Activated CD4-positive, CD25-positive, alpha-beta regulatory T cell (primary cell): ENCODE measurements at places on chromosomes 13 and 19.

DNA sequence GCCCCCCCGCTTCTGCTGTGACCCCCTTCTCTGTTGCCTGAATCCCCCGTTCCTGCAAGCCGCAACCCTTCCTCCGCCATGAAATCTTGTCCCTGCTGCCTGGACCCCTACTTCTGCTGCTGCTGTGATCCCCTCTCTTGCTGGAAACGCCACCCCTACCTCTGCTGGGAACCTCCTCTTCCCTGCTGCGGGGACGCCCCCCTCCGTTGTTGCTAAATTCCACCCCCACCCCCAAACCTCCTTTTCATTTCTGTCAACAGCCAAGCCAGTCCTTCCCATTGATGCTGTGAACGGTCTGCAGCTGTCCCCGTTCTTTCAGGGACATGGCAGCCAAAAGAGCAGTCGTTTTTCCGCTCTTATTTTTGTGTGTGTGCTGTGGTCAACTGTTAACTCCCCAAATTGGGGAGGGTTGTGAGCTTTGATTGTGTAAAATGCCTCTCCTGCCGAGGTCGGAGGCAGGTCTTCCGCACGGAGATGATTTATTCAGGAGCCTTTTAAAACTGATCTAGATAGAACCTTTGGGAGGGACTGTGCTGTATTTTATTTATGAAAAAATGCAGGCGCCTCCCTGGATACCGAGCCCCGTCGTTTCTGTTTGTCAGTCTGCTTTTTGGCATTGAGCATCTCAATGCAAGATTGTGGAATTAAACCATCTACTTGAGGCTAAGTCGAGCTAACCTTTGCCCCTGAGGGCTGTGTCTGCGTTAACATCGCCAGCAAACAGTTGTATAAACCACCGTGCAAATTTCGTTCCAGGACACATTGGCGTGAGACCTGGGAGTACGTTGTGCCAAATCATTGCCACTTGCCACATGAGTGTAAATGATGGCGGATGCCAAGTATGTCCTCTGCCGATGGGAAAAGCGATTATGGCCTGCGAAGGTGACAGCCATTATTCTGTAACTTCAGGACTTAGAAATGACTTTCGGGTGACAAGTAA is 27.9 kb upstream of the NDUFS7 start:
- no peak for DNase-seq

GRCh38 chr13:70107125-70107497 is 515 bp upstream of the ATXN8OS start:
- no peak for DNase-seq

- DNase-seq, result no peak
These were observed 60.7 kb downstream of the ZAR1L start for GRCh38 chr13:32254416-32254815.

- no peak for DNase-seq
These were observed 116.6 kb downstream of the CYSLTR2 start for GRCh38 chr13:48770372-48770771.

DNA sequence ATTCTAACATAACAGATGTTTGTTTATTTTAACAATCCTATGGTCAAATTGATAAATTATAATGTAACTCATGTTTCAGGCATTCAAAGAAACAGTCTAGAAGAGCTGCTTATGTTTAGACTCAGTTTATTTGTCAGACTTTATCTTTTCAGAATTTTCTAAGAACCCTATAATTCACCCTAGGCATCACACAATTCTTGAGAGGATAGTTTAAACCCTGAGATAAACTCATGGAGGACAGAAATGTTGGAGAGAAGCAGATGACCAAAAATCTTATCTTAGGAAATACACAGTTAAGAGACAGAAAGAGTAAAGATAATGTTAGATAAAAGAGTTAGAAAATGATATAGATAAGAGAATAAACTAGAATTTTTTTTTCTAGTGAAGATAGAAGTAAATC is 1185.7 kb upstream of the SLC10A2 start:
- DNase-seq, result no peak

DNA sequence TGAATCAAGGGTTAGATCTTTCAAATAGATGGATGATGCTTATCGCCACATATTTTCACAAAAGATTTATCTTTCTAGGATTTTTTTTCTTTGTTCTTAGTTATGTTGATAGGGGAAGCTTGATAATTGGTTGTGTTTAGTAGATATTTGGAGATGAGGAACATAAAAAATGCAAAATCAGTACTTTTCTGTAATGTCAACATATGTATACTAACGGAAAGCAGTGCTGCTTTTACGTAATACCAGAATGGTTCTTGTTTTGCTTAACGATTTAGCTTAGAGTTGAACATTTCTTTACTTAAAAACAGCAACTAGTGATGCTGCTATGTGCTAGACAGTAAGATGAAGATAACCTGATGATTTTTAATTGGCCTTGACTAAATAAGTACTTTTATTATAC is 3.0 kb downstream of the ZMYM2 start:
- no peak for DNase-seq

DNA sequence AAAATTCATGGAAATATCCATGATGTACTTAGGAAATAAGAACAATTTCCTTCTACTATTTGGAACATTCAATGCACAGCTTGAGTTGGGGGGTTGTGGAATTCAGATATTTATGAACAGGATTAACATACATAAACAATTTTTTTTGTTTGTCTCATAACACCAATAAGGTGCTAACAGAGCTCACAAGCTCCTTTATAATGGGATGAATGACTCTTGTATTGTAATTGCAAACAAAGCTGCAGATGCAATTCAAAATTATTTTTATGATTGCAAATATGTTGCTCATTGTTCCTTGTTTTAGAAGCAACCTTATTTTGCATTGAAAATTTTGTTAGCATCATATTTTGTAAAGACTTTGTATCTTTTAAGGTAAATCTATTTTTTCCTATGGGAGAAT is 265.7 kb downstream of the PCDH17 start:
- no peak for DNase-seq

DNA sequence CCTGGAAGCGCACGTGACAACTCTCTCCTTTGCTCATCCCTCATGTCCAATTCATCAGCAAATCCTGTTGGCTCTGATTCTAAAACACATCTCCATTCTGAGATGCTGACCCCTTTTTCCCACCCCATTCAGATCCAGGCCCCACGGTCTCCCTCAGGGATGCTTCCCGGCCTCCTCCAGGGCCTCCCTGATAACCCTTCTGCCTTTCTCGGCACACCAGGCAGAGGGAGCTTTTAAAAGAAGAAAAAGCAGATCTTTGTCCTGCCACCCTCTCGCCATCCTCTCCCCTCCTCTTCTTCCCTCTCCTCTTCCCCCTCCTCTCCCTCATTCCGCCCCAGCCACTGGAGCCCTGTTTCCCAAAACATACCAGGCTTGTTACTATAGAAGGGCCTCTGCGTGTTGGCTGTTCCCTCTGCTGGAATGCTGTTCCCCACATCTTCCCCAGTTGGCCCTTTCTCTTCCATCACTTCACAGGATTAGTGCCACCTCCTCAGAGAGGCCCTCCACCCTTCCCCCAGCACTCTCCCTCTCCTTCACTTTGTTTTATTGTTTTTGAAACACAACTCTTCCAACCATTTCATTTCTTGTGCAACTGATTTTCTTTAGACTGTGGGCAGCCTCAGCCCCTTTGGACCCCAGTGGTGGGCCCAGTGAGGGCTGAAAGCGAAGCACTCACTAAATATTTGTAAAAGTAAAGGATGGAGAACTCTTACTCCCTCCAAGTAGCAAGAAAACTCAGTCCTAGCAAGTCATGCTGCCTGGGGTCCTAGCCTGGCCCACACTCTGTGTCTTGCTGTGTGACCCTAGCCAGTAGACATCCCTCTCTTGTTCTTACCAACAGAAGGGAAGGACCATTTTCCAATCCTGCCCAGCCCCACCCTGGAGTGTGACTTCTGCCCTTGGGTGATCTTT is 2.5 kb upstream of the CRLF1 start:
- DNase-seq, result no peak

DNA sequence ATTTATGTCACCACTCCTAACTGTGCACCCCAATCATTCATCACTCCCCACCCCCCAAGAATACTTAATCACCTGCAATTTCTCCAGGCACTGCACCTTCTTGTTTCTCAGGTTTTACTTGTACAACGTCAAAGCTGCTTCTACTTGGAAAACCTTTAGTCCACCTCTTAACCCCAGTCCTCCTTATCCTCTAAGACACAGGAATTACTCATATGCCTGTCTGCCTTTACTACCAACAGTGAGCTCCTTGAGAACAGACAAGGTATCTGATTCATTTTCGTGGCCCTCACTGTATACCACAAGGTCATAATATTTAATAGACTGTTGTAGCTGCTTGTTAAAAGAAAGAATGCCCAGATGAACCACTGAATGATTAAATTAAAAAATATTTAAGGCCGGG is 21.0 kb upstream of the NDFIP2 start:
- DNase-seq, result no peak

GRCh38 chr19:35519291-35519690 is 5.8 kb upstream of the DMKN start:
- DNase-seq, result no peak

DNA sequence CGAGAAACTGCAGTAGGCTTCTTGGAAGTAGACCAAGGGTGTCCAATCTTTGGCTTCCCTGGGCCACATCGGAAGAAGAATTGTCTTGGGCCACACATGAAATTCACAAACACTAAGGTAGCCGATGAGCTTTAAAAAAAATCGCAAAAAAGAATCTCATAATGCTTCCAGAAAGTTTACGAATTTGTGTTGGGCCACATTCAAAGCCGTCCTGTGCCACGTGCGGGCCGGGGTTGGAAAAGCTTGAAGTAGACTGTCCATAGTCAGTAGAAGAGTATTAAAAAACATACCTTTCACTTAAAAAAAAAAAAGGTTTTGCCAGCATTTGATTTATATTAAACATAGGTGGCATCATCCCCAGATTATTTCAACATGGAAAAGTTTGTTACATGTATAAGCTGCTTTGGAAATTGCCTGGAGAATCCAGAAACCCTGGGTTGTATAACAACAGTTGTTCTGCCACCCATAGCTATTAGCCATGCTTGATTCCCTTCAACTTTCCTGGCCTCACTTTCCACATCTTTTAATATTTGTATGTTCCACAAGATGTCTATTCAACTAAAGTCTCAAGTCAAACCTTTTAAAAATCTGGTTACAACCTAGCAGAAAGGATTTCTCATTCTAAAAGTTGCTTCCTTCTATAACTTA is 1.0 kb downstream of the IFT88 start:
- no peak for DNase-seq

DNA sequence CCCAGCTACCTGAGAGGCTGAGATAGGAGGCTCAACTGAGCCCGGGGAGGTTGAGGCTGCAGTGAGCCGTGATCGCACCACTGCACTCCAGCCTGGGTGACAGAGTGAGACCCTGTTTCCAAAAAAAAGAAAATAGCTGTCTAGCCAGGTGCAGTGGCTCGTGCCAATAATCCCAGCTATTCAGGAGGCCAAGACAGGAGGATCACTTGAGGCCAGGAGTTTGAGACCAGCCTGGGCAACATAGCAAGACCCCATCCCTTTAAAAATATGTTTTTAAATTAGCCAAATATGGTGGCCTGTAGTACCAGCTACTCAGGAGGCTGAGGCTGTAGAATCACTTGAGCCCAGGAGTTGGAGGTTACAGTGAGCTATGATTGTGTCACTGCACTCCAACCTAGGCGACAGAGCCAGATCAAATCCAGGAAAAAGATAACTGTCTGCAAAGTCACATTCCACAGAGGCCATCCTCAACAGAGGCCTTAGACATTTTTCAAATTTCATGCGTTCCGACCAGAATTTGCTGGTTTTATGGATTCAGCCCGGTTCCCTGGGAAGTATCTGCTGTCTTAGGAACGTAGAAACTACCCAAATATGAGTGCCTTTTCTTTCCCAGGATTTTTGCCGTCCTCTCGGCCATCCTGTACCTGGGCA is 58.7 kb upstream of the USE1 start:
- DNase-seq, result no peak
